GM13976 (cell line): ENCODE measurements at places on chromosomes 7 and 10.
A peak's percentile ranks its signal among the peaks of the same experiment; 100 is the strongest.

DNA sequence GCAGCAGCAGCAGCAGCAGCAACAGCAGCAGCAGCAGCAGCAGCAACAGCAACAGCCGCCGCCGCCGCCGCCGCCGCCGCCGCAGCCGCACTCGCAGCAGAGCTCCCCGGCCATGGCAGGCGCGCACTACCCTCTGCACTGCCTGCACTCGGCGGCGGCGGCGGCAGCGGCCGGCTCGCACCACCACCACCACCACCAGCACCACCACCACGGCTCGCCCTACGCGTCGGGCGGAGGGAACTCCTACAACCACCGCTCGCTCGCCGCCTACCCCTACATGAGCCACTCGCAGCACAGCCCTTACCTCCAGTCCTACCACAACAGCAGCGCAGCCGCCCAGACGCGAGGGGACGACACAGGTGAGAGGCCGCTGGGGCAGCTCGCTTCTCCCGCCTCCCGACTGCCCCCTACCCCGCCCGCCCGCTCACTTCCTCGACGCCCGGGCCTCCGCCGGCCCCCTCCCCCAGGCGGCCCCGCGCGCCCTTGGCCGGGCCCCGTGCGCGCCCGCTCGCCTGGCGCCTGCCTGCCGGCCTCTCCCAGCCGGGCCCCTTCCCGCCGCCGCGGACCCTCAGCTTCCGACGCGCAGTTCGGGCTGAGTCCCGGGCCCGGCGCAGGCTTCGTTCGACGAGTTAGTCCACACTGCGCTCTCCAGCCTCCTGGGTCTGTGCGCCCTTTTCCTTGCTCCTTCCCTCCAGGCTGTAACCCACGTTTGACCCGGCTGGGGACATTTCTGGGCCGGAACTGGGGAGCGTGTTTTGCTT, 882 bp downstream of the DLX6 start:
- DNase-seq, result peak; percentile 66

DNA sequence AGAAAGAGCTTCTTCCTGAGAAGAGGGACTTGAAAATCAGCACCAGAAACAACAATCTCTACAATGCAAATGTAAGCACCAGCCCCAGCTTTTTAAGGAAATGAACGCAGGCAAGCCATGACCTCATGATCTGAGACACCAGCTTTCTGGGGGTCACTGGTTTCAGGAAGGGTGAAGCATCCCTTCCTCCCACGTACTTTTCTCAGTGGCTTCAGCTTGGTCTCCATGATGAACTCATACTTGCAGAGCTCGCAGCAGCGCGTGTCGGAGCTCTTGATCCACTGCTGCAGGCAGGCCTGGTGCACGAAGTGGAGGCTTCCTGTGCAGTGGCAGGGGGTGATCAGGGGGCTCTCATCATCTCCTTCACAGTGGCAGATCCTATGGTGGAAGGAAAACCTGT, 87.0 kb downstream of the ALOX5 start:
- DNase-seq, result peak; percentile 86

GRCh38 chr10:133151543-133151972, 8.5 kb upstream of the KNDC1 start:
- no peak for DNase-seq

GRCh38 chr10:133537546-133538545, 10.7 kb downstream of the CYP2E1 start:
- DNase-seq, result no peak

DNA sequence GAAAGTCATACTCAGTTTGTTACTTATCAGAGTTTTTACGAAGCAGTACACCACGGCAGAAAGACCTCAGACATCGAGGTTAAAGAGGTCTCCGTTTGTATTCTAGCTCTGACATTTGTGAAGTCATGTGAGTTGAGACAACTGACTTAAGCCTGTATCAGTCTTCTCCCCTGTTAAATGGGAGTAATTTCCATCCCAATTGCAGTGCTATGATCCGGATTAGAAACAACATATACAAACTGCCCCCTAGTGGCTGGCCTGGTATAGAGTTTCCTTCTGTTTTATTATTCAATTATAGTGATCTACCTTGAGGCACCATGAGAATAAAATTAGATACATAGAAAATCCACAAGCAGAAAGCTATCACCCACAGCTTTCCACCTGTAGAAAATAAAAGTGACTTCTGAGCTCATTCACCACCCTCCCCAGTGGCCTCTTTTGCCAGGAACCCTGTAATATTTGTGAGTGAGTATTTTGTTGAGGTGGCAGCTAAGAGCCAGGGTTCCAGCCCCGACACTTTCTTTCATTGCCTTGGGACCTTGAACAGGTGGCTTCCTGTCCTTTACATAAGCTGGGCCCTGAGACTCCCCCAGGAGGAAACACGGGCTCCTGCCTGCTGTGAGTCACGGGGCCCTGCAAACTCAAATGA, 607.2 kb upstream of the MGMT start:
- peak; percentile 49 for DNase-seq

DNA sequence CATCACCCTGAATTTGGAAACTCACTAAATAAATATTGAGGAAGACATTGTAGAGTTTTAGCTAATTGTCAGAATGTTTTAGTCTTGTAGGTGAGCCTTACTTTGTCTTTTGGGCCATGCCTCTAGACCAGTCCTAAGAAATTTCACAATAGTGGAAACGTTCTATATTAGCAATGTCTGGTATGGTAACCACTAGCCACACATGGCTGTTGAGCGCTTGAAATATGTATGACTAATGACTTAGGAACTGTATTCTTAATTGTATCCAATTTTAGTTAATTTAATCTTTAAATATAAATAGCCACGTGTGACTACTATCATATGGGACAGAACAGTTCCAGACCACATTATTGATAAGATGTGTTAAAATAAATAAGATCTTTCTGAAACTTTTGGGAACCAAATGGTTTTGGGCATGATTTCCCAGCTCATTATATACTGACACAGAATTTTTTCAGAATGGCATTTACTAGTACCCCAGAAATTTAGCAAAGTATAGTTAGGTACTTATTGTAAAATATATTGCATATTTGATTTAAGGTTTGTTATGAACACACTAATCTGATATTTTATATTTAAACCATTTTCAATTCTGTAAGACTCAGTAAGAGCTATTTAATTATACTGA, 95.0 kb downstream of the VPS50 start:
- DNase-seq, result no peak

GRCh38 chr10:62650411-62650810, 154.1 kb upstream of the ADO start:
- no peak for DNase-seq

- DNase-seq, result no peak
Observed at GRCh38 chr10:99555825-99556523, 23.2 kb downstream of the NKX2-3 start.

GRCh38 chr7:99554939-99555338, 3.0 kb upstream of the FAM200A start:
- no peak for DNase-seq

DNA sequence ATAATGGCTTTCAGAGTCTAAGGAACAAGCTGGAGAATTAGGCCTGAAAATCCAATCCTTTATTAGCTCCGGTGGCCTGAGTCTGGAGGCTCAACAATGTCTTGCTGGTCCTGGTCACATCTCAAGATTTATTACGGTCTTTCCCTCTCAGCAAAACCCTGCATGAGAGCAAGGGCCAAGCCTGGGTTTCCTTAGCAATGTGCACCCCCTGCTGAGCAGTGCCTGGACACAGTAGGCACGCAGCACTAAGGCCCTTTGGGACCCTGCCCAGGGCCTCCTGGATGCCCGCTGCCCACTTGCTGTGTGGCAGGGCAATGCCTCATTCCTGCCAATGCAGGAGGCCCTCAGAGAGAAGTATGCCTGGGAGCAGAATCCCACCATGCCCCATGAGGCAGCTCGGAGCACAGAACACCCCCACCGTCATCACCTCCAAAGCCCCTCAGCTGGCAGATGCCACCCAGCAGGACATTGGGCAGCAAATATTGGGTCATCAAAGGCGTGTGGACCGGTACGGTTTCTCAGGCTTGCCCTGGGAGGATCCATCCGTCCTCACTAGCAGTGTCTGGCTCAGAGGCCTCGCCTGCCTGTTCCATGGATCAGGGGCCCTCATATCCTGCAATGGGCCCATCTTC, 156.4 kb downstream of the OAT start:
- DNase-seq, result no peak

- DNase-seq, result no peak
Observed at GRCh38 chr7:114789871-114790311, 132.0 kb upstream of the MDFIC start.

DNA sequence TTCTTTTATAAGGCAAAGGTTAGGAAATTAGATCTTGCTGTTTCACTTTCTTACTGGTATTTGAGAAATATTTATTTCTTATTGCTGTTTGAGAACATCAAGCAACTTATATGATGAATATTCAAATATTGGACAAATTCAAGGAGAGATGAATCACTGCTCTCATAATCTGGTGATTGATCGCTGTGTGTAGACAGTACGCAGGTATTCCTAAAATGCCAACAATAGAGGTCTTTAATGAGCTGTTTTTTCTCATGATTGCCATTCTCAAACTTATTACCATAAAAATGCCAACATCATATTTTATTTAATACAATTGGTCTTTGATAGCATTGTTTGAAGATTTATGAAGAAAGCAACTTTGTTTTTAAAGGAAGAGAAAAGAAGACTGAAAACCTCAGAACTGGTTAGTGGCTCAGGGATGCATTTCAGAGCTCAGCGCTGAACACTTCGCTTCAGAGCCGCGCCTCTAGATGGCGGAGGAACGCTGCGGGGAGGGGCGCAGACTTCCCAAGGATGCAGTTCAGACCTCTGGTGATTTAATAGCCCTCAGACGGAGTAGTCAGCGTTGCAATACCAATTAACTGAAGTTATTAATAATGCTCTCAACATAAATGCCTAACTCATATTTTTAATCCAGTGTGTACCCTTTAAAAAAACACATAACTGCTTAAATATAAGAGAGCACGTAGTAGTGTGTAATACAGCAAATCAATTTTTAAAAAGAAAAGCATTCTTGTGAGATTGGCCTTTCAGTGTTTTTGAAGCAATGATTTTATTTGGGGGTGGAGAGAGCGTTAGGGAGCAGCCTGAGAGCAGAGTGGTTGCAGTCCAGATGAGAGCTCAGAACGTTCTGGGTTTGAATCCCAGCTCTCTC, 38.5 kb upstream of the STEAP4 start:
- no peak for DNase-seq

DNA sequence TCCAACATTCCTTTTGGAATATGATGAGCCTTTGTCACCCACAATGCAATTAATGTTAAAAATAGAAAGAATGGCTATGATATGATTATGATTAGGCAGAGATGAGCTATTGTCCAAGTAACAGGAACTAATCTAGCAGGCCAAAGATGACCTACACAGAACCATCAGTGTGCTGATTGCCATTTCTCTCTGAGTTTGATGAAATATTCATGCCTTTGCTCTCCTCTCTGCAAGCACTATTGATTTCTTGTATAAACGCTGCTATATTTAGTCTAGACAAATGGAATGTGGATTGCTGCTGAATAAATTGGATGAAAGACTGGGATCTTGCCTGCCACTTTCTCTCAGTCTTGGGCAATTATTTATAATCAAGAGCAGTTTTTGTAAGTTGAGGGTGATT, 85.4 kb downstream of the HDAC9 start:
- no peak for DNase-seq

GRCh38 chr7:21383227-21384220, 44.4 kb upstream of the SP4 start:
- no peak for DNase-seq

DNA sequence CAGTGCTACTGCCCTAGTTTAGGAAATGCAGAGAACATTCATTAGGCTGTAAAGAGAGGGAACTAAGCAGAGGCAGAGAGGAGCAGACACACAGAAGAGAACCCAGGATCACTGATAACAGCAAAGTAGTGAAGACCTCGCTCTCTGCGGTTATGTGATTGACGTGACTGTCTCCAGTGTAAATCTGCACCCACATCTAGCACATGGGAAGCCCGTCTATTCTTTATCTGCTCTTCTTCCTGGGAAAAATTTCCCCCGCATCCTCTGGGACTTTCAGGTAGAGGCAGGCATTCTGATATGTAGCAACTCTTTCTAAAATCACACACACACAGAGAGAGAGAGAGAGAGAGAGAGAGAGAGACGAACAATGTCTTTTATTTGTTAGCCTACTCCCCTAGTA, 699.6 kb downstream of the GRID1 start:
- DNase-seq, result no peak

- DNase-seq, result no peak
Observed at GRCh38 chr10:21814866-21815265, 188.7 kb downstream of the DNAJC1 start.

DNA sequence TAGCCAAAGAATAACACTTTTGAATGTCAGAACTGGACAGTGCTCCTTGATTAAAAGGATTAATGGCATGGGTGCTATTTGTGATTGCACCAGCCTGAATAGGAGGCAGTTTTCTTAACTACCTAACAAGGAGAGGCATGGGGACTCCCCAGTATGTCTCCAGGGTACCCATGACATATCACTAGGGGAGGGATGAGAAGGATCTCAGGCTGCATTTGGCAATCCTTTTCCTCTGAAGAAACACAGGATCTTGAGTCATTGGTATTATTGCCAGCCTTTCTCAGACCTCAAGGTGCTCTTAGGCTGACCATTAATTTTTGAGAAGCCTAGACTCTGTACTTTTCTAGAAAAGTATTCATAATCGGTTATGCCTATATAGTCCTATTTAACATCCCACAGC, 77.5 kb upstream of the NPVF start:
- DNase-seq, result no peak

DNA sequence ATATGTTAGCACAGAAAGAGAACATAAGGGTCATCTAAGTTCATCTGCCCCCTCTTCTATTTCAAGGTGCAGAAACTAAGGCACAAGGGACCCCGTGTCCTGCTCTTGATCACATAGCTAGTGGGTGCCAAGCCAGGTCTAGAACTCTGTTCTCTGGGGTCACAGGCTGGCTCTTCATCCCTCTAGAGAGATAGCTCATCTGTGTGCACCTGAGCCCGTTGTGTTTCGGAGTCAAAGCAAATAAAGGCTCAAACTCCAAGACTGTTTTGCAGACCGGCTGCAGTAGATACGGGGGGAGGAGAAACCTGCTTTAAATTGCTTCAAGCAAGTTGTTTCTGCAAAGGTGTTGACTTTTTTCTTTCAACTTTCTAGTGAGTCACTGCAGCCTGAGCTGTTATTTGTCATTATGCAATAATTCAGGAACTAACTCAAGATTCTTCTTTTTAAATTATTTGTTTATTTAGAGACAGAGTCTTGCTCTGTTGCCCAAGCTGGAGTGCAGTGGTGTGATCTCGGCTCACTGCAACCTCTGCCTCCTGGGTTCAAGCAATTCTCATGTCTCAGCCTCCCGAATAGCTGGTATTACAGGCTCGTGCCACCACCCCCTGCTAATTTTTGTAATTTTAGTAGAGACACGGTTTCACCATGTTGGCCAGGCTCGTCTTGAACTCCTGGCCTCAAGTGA, 6.5 kb downstream of the BLVRA start:
- DNase-seq, result no peak

- DNase-seq, result peak; percentile 86
Observed at GRCh38 chr10:71314028-71314693, 4.9 kb upstream of the SLC29A3 start.

GRCh38 chr10:5697342-5697741, 12.7 kb downstream of the TASOR2 start:
- no peak for DNase-seq
